ENCODE measurements at places on chromosomes 5 and 9. TPM values are rescaled to one million over a fixed set of nuclear protein-coding genes. Genes with fewer than 3 reads are reported as not detected.

Gene PCSK5
- total RNA-seq: 1.8 TPM

Gene PCDHGC3
- 81.9 TPM for total RNA-seq

Gene MARCOL
- total RNA-seq: not detected

Gene C5orf58
- under 0.01 TPM for total RNA-seq

Gene OSTF1
- 45.4 TPM for total RNA-seq

Gene SLC6A3
- not detected for total RNA-seq

Gene ANKRD31
- under 0.01 TPM for total RNA-seq

Gene GAPVD1
- total RNA-seq: 77.5 TPM

Gene DND1
- 0.44 TPM for total RNA-seq

Gene SLC25A25
- total RNA-seq: 36.1 TPM

Gene TMEM203
- total RNA-seq: 28.9 TPM

Gene PLAC8L1
- total RNA-seq: not detected

Gene DIRAS2
- total RNA-seq: 0.22 TPM

Gene SPATA31A3
- total RNA-seq: not detected

Gene PCA3
- total RNA-seq: not detected

Gene KLF4
- 29.3 TPM for total RNA-seq

Measured in placental pericyte (primary cell).